ENCODE measurements at places on chromosomes 12 and 14.

GRCh38 chr12:53200107-53200457, 7.0 kb downstream of the ITGB7 start:
- DNase-seq = no peak

GRCh38 chr12:72081777-72082176, 143.1 kb downstream of the TPH2 start:
- no peak for DNase-seq

DNA sequence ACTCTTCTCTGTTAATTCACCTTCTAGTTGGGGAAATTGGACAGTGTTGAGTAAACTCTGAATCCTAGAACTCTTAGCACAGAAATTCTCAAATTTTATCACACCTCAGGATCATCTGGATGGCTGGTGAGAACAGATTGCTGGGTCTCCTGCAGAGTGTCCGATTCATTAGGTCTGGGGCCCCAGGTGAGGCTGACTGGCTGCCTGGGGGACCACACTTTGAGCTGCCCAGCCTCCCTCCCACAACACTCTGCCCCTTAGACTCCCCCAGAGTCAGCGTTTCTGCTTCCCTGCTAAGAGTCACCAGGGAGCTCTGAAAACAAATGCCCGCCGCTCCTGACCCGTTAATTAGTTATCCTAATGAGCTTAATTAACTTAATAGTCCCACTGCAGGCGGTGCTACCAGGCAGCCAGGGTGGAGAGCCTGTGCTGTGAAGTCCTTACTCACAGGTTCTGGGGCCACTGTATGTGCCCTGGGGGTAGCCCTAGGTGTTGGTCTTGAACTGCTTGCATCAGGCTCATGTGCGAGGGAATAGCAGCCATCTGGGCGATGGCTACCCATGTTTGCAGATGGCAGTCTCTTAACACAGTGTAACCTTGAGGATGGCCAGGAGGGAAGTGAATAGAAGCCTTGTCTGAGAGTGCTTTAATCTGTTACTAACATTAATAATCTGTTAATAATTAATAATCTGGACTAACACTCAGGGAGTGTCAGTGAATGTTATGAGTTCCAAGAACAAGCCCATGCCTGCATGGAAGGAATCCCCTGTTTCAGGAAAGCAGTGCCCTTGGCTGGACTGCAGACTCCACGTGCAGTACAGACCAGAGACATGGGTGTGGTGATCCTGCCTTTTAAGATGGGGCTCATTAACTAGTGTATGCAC, 35.6 kb downstream of the AACS start:
- no peak for DNase-seq

DNA sequence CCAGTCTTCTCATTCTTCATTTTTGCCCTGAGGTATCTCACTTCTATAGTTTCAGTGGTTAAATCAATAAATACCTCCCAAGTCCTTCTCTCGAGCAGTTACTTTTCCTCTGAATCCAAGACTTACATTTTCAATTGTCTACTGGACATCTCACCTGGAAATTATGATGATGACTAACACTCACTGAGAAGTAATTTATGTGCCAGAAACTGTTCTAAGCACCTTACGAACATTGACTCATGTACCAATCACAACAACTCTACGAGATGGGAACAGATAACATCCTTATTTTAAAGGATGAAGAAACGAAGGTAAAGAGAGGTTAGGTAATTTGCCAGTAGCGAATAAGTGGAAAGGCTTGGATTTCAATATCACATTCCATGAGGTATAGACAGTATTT, 94.1 kb downstream of the EML5 start:
- no peak for DNase-seq

GRCh38 chr14:47674543-47675465, 601 bp downstream of the MDGA2 start:
- no peak for DNase-seq

GRCh38 chr12:91778091-91778832, 367.4 kb downstream of the BTG1 start:
- no peak for DNase-seq

DNA sequence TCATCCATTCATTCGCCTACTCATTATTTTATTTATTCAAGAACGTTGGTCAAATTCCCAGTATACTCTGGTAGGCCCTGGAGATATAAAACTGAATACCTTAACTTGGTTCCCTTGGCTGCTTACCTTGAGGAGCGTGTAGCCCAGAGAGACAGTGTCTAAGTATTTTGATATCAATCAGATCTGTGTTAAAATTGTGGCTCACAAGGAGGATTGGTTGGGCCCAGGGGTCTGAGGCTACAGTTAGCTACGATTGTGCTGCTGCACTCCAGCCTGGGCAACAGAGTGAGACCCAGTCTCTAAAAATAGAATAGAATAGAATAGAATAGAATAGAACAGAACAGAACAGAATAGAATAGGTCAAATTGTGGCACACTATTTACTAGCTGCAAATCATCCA, 438.4 kb downstream of the ADAMTS20 start:
- DNase-seq = no peak

DNA sequence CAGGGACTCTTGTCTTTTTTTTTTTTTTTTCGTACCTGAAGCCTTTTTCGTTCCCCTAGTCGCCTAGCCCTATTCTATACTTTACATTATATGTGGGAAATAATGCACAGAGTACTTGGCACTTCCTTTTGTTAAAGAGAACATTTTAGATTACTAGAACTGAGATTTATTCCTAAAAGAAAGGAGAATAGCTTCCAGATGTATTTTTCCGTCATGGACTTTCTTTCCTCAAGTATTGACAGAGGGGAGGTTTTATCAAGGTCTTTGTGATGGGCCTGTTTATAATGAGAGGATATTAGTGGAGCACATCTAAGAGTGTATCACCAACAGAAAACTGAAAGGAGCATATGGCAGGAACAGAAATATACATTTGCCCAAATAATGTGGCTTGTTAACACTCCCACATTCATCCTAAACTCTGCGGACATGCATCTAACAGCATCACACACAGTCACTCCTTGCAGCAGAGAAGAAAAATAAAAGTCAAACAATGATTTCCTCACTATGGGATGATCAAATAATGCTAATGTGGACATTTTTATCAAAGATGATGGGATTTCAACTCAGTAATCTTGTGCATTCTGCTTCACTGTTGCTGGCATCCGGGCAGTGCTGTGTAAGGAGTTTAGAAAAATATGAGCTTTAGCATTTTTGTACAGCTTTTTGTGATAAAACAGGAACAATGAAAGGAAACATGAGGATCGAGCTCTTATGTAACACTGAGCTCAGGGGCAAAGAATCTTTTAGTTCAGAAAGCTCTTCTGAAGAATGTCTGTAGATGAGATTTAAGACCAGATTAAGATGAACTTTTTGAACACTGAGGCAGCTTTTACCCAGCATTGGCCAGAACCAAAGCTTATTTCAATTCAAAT, 183.1 kb downstream of the EGLN3 start:
- no peak for DNase-seq

DNA sequence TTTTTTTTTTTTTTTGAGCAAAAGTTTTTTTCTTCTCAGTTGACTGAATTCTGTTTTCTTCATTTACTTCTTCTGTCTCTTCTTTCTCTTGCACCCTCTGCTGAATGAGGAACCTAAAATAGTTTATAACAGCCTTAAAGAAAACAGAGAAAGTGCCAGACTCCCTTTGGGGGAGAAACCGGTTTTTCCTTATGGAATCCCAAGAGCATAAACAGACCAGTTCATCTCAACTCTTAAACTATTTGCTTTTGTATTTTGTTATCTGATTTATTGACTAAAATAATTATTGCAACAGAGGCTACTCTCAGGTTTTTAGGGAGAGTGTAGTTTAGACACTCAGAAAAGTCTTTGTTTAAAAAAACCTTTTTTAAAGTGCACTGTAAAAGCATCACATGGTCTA, 30.2 kb downstream of the ST8SIA1 start:
- DNase-seq = no peak

DNA sequence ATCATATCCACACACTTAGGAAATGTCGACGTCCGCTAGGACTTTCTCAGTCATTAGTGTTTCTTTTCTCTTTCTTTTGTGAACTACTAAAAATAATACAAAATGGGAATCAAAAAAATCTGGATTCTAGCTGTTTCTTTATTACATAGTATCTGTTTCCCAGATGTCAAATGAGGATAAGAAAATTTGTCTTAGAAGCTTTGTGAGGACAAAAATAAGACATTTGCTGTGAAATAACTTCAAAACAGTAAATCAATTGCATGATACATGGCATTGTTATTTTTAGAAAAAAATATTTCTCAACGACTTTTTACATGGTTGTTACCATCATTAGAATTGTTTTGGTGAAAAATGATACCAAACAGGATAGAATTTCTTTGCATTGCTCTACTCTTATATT, 71.4 kb upstream of the IFNG-AS1 start:
- DNase-seq = no peak

DNA sequence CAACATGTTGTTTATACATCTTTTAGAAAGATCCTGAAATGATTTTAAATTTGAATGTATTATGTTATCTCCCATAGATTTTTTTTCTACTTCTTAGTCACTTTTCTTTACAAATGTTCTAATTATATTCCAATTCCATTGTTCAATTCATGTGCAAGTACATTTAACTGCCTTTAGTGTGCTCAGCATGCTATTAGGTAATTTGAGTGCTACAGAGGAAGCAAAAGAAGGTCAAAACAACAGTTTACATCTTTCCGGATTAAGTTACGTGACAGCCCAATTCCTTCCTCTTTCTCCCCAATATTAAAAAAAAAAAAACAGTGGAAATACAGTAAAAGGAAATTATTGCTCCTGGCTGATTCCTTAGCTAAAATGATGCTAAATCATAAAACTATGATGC, 98.3 kb downstream of the RTN1 start:
- no peak for DNase-seq

GRCh38 chr12:91989143-91989542, 156.5 kb downstream of the BTG1 start:
- DNase-seq = no peak

- DNase-seq = no peak
Observed at GRCh38 chr14:89134640-89135039, 282.4 kb downstream of the FOXN3 start.
